ENCODE measurements at places on chromosomes 2 and 18. TPM values are rescaled to one million over a fixed set of nuclear protein-coding genes. Genes with fewer than 3 reads are reported as not detected.

Gene CDK15
- 6.4 TPM for total RNA-seq

Gene GPR155
- total RNA-seq: 0.87 TPM

Gene ZNF521
- 12.2 TPM for total RNA-seq

Gene C2orf66
- total RNA-seq: not detected

Gene ABCG5
- not detected for total RNA-seq

Gene STAM2
- total RNA-seq: 18.7 TPM

Gene PLCD4
- total RNA-seq: 0.58 TPM

Gene ABHD1
- total RNA-seq: not detected

Gene AKAIN1
- not detected for total RNA-seq

Gene NYAP2
- total RNA-seq: not detected

- peak; percentile 52 for DNase-seq
These were observed 176.9 kb upstream of the MC4R start for GRCh38 chr18:60549338-60549960.

DNA sequence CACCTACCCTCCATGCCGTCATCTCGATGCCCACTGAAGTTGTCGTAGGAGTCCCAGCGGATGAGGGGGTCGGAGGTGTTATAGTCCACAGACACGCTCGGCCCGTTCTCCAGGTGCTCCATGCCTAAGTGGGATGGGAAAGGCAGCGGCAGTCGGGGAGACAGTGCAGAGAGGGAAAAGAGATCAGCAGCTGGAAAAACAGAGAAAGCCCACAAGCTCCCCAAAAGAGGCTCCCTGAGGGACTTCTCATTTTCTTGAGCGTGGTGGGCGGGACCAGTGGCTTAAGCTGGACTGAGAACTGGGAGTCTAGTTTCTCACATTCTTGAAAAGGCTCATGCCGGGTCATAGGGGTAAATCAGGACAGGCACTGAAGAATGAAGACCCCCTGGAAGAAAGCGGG lies 121.9 kb downstream of the TNS1 start:
- DNase-seq: no peak

DNA sequence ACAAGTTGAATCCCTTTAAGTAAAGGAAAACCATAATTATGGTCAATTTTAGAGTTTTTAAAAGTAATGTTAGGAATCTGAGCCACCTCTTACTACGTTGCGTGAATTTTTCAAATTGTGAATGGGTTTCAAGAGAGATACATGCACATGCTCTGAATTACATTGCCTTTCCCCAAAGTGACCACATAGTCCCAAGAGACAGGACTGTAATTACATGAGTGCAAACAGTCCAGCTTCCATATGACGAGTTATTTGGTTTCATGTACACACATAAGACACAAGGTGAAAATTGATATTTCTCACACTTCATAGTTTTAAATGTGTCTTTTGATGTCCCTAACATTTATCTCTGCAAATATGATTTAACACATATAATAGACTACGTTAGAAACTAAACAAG lies 850.8 kb downstream of the LRP1B start:
- no peak for DNase-seq

GRCh38 chr2:47174733-47175361 lies 19.7 kb upstream of the STPG4 start:
- DNase-seq: no peak

- DNase-seq: no peak
These were observed at the start of gene RNF152 for GRCh38 chr18:61892683-61893308. TSS of gene RNF152 (minus strand) at chr18:61893007. CDS start at chr18:61816463, 76,544 bp downstream.

DNA sequence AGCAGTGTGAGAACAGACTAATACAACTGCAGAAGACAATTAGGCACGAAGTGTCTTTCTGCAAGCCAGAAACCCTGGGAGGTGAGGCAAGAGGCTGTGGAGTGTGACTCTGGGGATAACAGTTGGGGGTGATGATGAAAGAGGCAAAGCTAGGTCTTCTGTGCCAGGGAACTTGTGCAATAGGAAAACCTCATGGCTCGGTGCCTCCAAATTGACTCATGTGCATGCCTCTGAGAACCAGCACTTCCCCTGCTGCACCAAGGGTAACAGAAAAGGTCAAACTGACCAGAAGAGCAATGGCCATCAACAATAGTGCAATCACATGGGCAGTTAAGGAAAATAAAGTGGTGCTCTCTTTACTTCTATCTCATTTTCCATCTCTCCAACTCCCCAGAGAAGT lies 136.4 kb downstream of the SCG2 start:
- DNase-seq: peak; percentile 100

DNA sequence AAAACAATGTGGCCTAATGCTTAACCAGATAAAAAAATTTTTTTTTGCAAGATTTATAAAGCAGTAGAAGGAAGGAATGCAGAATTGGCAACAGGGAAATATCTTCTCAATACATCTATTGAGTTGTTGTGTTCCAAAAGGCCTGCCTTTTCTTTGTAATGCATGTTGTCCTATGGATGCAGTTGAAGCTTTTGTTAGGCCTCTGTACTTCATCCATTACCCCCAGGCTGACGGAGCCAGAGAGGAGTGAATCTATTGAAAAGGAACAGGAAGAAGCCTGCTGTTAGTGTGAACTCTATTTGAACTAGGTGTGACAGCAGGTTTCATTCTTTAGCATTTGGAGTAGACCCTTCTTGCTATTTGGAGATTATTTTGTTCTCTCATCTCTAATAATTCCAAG lies 56.5 kb downstream of the MTX2 start:
- no peak for DNase-seq

DNA sequence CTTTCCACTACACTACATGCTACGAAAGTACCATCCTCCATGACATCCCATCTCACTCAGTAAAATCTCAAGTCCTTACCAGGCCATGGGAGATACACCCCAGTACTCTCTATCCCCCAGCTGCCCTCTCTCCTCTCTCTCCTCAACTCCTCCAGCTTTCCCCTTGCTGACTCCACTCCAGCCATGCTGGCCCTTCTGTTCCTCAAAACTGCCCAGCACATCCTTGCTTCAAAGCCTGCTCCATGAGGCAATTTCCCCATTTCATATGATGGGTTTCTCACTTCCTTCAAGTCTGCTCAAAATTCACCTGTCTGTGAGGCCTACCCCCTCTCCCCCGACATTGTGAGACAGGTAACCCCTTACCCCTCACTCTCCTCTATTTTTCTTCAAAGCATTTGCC lies 8.6 kb downstream of the CHN1 start:
- DNase-seq: no peak

DNA sequence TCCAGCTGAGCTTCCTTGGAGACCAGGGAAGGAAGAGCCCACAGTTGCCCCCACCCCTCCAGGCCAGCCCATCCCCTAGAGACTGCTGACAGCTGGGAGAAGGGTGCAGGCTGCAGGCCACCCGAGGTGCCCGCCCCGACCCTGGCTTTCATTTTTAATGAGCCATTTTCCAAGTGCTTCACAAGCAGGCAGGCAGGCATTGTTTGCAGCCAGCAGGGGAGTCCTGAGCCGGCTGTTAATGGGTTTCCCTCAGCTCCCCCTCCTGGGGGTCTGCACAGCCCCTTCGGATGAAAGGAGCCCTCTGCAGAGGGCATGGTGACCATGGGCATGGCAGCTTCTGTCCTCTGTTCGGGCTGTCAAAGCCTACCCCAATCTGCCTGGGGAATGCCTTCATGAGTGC lies 94.5 kb downstream of the ZBTB7C start:
- DNase-seq: no peak

DNA sequence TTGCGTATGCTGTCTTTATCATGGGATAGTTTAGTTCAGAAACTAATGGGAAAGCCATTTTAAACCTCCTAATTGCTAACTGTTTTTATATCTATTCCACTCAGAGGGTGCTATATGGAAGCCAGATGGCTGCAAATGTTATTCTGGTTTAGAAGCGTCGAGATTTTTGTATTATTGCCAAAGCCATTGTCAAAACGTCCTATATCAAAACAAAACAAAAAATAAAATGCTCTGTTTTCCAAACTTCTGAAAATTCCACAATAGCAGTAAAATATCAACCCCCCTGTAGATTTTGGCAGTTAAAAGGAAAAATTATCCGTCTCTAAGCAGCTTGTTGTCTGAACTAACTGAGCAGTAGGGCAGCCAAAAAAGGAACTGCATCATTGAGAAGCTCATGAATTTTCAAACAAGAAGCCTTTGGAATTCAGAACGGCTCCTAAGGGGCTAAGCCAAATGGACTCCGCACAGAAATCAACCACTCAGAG lies 195.4 kb upstream of the CWC22 start:
- DNase-seq: no peak

DNA sequence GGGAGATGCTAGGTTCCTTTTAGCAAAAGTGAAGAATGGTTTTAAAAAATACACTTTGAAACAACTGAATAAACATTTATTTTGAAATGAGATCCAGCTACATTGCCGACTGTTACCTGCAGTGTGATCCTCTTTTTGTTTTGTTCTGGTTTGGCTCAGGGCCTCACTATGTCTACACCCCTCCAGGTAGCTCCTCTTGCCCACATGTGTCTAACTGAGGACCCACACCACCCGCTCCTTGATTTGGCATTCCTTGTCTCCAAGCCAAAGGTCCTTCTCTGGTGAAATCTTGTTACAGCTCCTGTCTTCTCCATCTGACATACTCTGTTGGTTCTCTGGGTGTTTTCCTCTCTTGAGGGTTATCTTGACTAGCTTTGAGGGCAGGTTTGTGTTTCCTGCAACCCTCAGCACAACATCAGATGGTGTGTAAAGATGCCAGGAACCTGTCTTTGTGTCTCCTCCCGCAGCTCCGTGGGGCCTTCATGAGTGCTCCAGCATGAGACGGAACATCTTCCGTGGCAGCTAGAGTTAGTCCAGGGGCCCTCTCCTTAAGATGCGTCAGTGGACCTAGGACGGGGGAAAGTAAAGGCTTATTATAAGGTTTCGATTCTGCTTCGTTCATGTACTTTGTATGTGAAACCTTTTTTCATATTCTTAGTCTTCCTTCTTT lies 32.1 kb downstream of the MAP4K4 start:
- DNase-seq: no peak

DNA sequence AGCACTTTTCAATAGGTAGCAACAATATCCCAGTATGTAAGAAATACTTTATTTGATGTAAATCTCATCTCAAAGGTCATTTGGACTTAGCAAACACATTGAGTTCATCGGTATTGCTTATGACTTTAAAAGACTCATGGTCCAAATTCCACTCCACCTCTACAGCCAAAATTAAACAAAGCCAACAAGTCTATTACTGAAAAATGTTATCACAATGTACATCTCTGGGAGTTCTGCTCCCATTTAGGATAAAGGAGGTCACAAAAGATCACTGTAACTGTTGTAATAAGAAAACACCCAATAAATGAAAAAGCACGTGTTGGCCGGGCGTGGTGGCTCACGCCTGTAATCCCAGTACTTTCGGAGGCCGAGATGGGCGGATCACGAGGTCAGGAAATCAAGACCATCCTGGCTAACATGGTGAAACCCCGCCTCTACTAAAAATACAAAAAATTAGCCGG lies 50.0 kb downstream of the ESCO1 start:
- DNase-seq: no peak

DNA sequence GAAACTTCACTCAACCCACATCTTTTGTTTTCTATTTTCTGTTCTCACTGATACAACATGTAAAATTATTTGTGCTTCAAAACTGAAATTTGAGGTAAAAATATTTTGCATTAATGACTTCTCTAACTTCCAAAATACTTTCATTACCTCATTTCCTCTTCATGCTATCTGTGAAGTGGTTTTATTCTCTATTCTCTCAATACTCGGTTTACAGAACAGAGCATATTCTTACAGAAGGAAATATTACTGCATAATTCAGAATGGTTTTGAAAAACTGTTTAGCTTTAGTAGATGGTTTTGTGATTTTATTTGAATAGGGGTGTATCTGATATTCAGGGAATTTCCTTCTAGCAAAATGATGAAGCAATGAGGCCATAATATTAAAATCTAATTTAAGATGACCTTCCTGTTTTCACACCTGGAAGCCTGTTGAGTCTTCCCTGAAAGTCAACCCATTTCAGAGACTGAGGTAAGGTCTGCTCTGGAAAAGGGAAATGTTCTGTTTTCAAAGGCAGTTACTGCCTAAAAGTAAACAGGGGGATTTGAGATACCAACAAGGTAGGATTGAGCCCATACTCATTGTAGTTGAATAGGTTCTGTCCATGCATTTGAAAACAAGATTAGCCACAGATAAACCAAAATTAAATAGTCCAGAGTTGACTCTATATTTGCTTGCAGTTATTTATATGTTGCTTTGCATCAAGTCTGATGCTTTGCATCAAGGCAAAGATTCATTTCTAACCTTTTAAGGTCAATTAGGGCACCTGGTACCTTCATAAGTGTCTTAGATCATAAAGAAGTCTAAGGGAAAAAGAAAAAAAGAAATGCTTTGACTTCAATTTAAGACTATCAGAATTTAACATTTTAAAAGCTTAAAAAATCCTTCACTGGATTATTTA lies 50.8 kb upstream of the PEX13 start:
- DNase-seq: no peak

DNA sequence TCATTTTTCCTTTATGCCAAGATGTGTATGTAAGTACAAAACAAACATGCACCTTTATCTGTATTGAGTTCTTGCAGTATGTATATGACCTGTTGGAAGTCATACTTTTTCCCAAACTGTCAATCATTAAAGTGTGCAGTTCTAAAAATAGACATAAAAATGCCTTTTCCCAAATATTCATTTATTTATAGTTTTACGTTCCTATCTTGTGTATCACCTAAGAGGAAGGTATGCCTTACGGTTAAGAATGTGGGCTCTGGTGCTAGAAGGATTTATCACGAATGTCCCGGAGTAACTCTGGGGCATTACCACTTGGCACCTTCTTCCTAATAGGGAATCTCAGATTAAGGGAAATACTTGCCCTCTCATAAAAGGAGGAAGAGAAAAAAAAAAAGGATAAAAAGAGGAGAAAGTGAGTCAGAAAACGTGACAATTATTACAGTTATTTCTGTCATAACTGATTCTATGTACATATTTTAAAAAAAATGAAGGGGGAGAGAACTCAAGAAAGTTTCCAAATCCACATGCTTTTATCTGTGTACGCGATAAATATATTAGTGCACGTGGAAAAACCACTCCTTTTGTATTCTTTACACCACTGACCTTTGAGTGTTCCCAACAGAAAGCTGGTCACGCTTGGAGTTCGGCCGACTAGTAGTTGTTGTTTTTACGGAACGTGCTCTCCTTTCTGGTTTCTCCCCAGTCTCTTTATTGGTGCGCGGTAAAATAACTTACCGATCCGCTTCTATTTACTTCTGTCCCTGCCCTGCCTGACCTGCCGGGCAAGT lies 721 bp downstream of the MCEE start:
- DNase-seq: no peak

DNA sequence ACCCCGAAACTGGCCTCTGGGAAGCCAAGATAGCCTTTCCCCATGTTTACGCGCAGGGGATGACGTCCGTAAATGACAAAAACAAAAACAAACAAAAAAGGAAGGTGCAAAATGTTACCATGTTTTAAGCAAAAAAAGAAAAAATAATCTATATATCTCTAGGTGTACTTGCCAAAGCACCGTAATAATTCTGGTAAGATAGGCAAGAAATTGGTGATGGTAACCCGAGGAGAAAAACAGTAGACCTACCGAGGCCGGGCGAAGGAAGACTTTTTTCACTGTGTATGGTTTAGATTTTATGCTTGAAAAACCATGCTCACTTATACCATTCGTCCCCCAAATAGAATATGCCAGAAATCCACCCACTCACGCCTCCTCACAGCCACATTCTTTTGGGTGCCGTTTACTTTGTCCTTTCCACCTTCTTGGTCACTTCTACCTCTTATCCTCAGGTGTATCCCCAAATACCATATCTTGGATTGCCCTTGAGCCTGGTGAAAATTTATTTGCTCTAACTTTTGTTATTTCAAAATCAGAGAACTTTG lies 8.0 kb downstream of the GATA6 start:
- no peak for DNase-seq
